Foreskin fibroblast (primary cell): ENCODE measurements at places on chromosomes 5 and 9.

DNA sequence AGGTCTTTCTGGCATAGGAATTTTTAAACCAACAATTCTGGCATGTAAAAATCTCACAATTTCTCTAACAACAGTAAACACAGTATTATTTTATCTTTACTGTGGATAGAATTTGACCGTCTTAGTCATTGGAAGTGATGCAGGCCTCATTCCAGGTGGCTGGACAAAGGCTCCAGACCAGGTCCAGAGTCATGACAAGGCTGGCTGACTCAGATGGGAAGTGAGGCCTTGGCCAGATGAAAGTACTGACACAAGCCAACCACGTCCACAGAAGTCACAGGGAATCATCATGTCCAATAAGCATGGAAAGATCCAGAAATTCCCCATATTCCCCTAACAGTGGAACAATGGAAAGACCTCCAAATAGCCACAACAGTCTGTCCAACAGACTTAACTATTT lies 12.4 kb downstream of the SPOCK1 start:
- DNase-seq, result peak; percentile 63

DNA sequence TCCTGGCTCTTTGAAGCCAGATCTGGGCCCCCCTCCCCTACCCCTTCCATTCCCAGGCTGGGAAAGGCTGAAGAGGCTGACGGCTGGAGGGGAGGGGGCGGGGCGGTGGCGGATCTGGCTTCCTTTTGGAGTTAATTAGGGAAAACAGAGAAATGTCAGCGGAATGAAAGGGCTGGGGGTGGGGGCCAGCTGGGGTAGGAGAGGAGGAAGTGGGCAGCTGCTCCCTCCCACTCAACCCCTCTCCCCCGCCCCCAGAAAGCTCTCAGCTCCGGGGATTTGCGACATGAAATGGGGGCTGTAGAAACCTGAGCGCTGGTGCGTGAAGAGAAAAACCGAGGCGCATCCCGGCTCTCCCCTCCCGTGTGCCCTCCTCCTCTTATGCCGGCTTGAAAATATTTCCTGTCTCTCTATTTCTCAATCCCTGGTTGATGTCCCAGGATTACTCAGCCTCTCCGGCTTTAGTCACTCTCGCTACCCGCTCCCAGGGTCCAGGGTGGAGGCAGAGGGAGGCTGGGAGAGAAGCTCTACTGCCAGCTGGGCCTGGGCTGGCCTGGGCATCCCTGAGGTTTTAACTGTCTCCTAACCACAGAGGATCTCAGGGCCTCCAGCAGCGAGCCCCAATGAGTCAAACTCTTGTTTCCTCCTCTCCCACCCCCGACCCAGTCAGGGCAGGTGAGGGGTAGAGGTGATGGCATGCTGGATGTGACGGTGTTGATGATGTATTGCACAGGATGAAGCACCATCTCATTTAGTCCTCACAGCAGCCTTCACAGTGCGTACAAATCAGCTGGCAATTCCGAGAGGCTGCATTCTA lies 20.1 kb downstream of the PCDHGC5 start:
- DNase-seq, result peak; percentile 96

DNA sequence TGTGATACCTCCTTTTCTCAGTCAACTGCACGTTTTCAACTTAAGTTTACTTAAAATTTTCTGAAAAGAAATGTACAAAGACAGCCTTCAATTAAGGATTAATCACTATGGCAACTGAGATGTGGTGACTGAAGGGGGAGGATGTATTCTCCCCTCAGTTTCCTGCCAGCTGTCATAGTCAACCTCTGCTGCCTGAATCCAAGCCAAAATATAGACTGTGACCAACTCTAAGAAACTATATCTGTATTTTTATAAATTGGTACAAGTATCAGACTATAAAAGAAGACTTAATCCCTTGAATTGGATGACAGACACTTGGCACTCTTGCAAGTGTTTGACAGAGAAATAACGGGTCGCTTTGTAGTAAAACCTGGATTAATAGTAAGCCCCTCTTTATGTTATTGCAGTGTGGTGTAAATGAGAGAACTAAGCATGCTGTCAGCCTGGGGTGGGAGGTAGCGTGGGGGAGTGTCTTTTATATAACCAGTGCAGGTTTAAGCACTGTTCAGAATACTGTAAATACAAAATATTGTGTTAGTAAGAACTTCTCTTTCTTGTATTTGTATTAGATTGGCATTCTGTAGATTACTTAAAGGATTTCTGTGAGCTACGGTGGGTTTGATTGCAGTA lies 106.4 kb downstream of the ERCC6L2 start:
- no peak for DNase-seq

GRCh38 chr5:150729859-150730258 lies 29.0 kb downstream of the DCTN4 start:
- peak; percentile 3 for DNase-seq

- DNase-seq, result peak; percentile 41
Measured at GRCh38 chr9:71941060-71941568, 29.7 kb downstream of the C9orf85 start.

DNA sequence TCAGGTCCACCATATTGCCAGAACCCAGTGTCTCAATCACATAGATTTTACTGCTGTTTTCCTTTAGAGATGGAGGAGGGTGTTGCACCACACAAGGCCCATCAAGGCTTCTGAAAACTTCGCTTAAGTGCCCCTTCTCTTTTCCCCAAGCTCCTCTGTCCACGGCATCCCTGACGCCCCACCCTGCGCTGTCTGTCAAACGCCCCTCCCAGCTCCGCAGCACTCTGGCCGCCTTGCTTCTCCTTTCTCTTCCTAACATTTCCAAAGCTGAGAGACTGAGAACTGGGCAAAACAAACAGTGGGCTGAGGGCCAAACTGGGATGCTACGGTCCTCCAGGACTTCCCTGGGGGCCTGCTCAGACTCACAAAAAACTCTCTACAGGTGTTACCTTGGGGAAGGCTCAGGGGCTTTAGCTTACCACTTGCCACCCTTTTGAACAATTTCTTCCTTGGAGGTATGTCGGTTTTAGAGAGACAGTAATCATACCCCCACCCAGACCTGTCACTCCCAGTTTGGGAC lies 28.3 kb upstream of the ERGIC1 start:
- DNase-seq, result no peak

- no peak for DNase-seq
Measured at GRCh38 chr5:79297661-79298060, 61.7 kb downstream of the JMY start.

DNA sequence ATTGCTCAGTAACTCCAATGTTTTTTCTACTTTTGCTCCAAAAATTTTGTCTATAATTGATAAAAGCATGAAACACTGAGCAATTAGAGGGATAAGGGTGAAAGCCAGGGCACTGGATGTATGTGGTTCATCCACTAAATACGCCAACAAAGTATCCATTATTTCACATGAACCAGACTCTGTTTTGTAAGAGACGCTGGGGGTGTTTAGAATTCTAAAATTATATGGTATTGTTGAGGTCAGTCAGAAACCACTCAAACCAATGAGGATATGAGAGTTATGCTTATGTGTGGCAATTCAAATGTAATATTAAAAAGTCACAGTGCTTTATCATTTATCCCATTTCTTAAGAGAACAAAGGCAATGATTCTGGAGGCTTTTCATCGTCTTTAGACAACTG lies 220.2 kb downstream of the EFNA5 start:
- no peak for DNase-seq

GRCh38 chr5:92019376-92019990 lies 636.4 kb upstream of the ARRDC3 start:
- DNase-seq, result peak; percentile 27

GRCh38 chr9:109653470-109653869 lies 126.5 kb upstream of the PALM2AKAP2 start:
- DNase-seq, result no peak

GRCh38 chr9:84893419-84894128 lies 224.0 kb downstream of the NTRK2 start:
- DNase-seq, result no peak
